Fibroblast of the aortic adventitia (primary cell): ENCODE measurements at places on chromosomes 16 and 17. TPM values are rescaled to one million over a fixed set of nuclear protein-coding genes. Genes with fewer than 3 reads are reported as not detected.

DNA sequence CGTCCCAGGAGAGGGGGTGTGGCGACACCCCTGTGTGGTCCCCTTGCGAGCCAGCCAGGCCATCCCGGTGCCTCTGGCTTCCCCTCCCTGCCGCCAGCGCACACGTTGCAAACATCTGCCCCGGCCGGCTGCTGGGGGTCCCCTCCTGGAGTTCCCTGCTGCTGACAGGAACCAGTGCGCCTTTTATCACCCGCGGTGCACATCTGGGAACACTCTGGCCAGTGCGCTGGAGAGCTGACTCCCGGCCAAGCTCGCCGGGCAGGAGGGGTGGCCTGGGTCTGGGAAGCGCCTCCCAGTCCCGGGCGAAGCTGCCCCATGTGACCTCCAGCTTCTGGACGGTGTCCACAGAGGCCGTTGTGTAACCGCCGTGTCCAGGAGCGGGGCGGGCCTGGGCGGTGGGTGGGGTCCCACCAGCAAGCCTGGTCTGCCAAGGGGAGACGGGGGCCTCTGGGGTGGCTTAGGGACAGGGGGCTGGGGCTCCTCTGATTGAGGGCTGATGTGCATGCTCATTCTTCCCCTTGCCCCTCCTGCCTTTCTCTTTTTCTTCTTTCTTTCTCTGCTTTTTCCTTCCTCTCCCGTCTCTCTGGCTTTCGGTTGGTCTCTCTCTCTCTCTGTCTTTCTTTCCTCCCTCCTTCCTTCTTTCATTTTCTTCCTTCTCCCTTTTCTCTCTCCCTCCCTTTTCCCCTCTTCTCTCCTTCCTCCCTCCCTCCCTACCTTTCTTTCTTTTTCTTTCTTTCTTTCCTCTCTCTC is 25.2 kb upstream of the CIBAR2 start:
- DNase-seq: peak; percentile 94

DNA sequence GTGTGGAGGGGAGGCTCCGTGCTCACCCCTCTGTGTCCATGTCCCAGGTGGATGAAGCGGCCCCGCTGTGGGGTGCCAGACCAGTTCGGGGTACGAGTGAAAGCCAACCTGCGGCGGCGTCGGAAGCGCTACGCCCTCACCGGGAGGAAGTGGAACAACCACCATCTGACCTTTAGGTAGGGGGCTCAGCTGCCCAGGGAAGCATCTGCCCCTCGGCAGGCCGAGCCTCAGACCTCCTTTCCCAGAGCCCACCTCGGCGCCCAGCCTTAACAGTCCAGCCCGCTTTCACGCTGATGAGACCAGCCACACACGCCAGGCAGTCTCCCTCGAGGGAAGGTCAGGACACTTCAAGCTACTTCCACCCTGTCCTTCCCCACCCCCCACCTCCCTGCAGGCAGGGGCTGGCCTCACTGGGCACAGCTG is 12.7 kb downstream of the MMP15 start:
- DNase-seq: no peak

TP53TG3D gene
- total RNA-seq: 0.72 TPM in 1 of 2 replicates, not detected in the other

DNA sequence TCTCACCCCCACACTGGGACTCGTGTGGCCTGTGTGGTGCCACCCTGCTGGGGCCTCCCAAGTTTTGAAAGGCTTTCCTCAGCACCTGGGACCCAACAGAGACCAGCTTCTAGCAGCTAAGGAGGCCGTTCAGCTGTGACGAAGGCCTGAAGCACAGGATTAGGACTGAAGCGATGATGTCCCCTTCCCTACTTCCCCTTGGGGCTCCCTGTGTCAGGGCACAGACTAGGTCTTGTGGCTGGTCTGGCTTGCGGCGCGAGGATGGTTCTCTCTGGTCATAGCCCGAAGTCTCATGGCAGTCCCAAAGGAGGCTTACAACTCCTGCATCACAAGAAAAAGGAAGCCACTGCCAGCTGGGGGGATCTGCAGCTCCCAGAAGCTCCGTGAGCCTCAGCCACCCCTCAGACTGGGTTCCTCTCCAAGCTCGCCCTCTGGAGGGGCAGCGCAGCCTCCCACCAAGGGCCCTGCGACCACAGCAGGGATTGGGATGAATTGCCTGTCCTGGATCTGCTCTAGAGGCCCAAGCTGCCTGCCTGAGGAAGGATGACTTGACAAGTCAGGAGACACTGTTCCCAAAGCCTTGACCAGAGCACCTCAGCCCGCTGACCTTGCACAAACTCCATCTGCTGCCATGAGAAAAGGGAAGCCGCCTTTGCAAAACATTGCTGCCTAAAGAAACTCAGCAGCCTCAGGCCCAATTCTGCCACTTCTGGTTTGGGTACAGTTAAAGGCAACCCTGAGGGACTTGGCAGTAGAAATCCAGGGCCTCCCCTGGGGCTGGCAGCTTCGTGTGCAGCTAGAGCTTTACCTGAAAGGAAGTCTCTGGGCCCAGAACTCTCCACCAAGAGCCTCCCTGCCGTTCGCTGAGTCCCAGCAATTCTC is 27.4 kb downstream of the STH start:
- DNase-seq: no peak

DNA sequence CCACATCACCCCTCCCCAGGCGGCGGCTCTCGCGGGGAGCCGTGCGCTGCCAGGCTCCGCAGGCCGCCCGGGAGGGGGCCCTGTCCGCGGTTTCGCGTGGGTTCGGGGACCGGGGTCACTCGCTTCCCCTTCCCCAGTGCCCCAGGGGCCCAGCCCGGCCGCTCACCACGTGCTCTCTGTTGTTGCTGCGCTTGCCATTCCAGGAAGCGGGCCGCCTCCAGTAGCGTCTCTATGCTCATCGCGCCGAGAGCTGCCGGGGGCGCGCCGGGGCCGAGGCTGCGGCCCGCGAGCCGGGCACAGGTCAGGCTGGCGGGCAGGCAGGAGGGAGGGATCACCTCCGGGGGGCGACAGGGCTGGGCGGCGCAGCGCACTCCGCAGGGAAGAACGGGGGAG is 390 bp downstream of the MNT start:
- no peak for DNase-seq

DNA sequence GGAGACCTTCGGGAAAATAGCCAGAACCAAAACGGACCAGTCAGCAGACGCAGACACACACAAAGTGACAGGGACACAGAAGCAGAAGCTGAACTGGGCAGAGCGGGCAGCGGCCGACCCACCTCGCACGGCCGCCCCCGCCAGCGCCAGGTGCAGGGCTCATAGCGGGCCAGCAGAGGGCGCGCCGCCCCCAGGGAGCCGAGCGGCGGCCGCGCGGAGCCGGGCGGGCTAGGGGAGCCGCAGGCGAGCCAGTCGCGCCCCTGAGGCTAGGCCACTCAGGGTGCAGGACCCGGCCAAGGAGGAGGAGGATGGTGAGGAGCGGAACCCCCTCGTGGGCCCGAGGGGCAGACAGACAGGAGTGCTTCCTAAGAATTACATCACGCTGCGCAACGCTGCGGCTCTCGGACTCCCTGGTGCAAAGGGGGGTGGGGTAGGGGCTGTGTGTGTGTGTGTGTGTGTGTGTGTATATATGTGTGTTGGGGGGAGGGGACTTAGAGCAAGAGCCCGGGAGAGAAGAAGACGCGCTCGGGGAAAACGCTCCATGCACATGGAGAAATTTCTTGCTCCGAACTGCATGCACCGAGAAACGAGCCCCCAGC is 913 bp upstream of the NOG start:
- peak; percentile 18 for DNase-seq

SEZ6L2 gene
- 1.4 and 12.3 TPM in 2 replicates for total RNA-seq

GRCh38 chr16:54245788-54246453 is 40.7 kb downstream of the IRX3 start:
- DNase-seq: no peak

DNA sequence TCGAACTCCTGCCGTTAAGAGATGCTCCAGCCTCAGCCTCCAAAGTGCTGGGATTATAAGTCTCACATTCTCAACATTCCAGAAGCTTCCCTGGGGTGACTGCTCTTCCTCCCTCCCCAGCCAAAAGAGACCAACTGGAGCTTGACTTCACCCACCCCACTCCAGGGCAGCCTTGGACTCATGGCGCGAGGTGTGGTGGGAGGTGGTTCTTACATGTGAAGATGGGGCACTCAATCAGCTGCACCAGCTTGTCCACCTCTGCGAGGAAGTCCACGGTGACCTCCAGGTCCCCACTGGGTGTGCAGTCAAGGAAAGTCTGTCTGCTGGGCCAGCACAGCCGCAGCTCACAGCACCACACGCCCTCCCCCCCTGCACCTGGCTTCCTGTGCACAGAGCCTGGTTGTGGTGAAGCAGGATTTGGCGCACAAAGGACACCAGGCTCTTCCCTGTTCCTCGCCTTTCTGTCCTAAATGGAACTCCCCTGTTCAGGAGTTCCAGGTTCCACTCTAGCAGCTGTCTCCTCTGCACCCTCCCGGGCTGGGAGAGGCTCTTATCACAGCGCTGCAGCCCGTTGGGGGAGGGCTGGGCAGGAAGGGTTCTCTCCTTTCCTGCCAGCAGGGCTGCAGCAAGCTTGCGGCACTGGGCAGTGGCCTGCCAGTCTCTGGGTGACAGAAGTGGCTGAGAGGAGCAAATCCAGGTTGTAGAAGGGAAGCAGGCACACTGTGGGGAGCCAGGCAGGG is 9.6 kb upstream of the MTSS2 start:
- no peak for DNase-seq

- no peak for DNase-seq
Observed at GRCh38 chr16:21717608-21718007, 53.8 kb downstream of the OTOA start.

MYH10 gene
- total RNA-seq: 85.7 and 404 TPM in 2 replicates

GRCh38 chr17:5264893-5265292 is 17.2 kb upstream of the RABEP1 start:
- DNase-seq: no peak

DNA sequence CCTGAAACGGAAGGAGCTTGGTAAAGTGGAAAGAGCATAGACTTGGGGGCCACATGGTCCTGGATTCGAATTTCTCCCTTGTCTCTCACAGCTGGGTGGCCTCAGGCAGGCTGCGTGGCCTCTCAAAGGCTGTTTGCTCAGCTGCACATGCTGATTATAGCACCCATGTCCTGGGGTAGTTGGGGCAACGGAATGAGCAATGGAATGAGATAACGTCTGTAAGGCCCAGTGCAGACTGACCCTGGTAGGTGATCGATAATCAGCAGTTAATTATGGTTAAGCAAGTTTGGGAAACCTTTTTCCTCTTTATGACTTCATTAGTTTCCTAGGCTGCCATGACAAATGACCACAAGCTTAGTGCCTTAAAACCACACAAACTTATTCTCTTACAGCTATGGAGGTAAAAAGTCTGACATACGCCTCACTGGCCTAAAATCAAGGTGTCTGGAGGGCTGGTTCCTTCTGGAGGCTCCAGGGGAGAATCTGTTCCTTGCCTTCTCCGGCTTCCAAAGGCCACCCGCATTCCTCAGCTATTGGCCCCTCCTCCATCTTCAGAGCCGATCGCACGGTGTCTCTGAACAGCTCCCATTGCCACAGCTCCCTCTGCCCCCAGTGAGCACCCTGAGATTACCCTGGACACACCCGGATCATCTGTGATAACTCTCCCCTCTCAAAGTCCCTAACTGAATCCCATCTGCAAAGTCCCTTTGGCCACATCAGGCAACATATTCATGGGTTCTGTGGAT is 294.9 kb upstream of the FOXF1 start:
- no peak for DNase-seq

GNGT2 gene
- 0.45 TPM in 1 of 2 replicates, not detected in the other for total RNA-seq

DNA sequence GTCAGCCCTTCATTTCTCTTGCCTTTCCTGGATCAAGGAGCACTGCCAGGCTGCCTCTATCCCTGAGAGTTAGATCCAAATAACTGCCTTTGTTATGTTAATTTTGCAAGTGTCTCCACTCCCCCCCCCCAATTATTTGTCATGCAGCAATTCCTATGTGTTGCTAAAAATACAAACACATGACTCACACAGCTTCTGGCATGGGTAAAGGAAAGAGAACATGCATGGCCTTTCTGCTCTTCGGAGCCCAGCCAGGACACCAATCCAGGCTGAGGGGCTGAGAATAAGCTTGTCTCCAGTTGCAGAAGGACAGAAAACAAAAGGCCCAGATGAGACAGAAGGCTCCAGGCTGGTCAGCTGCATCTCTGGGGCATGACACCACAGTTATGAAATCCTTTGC is 148.0 kb upstream of the TNRC6C start:
- peak; percentile 87 for DNase-seq

CA4 gene
- not detected in 2 replicates for total RNA-seq

DNA sequence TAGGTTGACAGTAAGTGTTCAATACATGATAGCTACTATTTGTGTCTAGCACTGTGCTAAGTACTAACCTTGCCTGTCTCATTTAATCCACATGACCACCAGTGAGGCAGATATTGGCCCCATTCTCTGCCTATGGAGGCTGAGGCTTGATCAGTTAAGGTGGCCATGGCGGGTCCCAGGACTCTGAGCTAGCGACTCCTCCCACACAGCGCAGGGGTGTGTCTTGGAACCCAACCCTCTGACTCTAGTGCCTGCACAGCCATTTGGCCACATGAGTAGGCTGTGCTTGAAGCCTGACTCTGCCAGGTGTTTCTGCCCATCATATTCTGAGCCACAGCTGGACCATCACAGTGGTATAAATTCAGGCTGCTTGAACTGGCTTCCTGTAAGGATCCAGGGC is 6.4 kb downstream of the NHERF1 start:
- no peak for DNase-seq

DNA sequence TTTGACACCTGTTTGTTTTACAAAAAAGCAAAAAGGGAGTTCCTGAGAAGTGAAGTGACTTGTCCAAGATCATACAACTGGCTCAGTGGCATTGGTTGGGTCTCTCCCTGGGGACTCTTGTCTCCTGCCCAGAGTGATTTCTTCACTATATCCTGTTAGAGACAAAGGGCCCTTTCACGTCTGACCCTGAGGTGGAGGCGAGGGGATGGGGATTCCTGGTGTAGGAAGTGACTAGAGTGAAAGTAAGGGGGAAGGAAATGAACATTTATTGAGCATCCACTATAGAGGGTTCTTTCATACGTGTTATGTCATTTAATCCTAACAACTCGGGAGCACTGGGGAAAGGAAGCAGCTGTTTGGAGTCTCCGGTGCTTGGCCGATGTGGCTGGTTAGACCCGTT is 9.0 kb downstream of the ITGB3 start:
- DNase-seq: no peak

DNA sequence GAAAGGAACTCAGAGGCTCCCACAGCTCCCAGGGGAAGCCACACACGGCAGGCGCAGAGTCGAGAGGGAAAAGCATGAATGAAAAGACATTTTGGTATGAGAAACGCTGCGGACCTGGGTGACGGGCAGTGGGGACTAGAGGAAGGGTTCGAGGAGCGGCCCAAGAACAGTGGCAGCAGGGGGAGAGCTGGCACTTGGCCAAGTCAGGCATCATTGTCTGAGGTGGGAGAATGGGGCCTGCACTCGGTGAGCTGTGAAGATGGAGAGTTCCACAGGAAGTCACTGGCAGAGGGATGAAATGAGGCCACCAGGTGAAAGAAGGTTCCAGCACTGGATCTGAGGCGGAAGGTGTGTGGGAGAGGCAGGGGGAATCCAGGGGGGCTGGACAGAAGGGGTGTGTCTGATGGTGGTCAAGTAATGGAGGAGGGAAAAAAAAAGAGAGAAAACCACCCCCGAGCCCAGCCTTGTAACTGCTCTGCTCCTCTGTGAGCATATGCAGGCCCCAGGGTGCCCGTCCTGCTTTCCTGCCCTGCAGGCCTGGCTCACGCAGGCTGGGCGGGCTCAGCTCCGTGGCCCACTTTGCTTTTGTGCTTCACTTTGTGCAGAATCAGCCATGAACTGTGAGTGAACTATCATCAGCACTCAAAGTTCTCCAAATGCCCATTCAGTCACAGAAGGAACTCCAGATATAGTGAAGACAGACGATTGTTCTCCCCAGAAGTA is 31.8 kb downstream of the TMEM204 start:
- no peak for DNase-seq

HEATR9 gene
- 0.09 TPM in 1 of 2 replicates, not detected in the other for total RNA-seq

MAPK7 gene
- total RNA-seq: 18.0 and 24.0 TPM in 2 replicates

SNAI3 gene
- not detected in 2 replicates for total RNA-seq
